Stimulated activated CD4-positive, alpha-beta T cell treated with anti-CD3 and anti-CD28 coated beads, TNF-alpha, amount 100 ng/mL, for 1 hour (primary cell): ENCODE measurements at places on chromosomes 11 and 22.

GRCh38 chr11:125111001-125111342, 454 bp downstream of the TMEM218 start:
- DNase-seq = peak; percentile 1

GRCh38 chr11:96293598-96294021, 49.4 kb downstream of the MAML2 start:
- no peak for DNase-seq

GRCh38 chr22:46827781-46828180, 65.3 kb downstream of the TBC1D22A start:
- no peak for DNase-seq

DNA sequence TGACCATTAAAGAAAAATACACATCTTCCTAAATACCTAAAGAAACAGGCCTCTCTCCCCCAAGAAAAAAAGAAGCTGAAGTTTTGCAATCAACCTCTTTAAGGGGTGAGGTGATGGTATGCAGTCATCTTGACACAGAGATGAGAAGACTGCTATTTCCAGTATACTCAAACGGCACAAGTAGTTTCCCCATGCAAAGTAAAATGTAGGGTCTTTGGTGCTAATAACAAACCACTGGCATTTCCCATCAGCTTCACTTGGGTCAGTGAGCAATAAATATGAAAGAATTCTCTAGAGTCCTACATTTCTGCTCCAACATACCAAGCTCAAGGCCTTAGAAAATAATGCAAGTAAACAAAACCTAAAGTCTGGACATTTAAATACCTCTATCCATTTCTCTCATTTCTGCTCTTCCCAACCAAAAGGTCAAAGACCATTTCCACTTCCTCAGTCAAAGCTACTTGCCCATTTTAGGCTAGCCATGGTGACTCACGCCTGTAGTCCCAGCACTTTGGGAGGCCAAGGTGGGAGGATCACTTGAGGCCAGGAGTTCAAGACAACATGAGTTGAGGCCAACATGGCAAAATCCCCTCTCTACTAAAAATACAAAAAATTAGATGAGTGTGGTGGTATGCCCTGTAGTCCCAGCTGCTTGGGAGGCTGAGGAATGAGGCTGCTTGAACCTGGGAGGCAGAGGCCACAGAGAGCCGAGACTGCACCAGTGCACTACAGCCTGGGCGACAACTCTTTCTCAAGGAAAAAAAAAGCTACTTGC, 39.5 kb upstream of the CHRNA10 start:
- no peak for DNase-seq

DNA sequence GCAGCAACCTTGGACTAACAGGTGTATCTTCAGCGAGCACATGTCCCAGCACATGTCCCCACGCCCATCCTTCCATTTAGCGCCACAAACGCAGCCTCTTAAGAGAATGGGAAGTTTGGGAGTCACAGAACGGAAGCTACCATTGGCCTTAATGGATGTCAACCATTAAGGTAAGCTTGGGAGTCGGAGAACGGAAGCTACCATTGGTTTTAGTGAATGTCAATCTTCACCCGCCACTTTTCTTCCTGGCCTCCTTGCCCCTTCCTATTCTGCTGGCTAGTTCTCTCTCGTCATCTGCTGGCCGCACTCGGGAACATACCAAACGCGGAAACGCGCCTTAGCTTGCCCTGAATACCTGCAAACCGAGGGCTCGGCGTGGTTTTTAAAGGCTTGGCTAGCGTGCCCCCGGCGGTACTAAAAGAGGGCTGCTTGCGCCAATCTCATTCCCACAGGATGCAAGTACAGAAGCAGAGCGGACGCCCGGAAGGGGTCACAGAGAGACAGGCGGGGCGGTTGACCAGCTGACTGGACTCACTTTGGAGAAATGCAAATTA, 24.3 kb downstream of the GLYATL1 start:
- DNase-seq = no peak

GRCh38 chr11:74141241-74141695, 29.5 kb downstream of the C2CD3 start:
- no peak for DNase-seq

DNA sequence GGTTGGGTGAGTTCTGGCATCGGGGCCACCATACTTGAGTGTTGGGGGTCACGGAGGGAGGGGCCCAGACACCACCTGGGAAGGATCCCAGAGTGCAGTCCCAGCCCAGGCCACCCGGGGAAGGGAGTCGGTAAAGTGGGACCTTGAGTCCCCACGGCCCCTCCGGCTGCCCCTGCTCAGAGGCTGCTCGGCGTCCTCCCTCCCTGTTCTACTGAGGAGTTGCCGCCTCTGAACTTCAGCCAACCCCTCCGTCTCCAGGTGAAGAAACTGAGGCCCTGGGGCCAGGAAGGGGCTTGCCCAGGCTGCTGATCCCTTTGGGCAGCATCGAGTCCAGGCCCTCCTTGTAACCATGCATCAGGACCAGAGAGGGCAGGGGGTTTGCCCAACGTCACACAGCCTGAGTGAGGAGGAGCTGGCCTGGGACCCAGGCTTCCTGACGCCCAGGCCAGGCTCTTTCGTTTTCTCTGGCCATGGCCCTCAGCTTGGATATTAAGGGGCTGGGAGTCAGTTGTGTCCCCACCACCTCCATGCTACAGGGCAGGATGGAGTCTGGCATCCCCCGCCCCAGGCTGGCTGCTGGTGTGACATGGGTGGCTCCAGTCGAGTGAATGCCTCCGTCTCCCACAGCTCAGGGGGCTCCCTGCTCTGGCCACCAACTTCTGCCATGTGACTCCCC, 1.3 kb downstream of the PARVG start:
- no peak for DNase-seq

- no peak for DNase-seq
These were observed 687 bp downstream of the ALKBH8 start for GRCh38 chr11:107564877-107565218.
